ENCODE measurements at places on chromosomes 5 and 9. TPM values are rescaled to one million over a fixed set of nuclear protein-coding genes. Genes with fewer than 3 reads are reported as not detected.

- no peak for DNase-seq
Measured at GRCh38 chr5:111901296-111901695, 144.3 kb upstream of the NREP start.

DNA sequence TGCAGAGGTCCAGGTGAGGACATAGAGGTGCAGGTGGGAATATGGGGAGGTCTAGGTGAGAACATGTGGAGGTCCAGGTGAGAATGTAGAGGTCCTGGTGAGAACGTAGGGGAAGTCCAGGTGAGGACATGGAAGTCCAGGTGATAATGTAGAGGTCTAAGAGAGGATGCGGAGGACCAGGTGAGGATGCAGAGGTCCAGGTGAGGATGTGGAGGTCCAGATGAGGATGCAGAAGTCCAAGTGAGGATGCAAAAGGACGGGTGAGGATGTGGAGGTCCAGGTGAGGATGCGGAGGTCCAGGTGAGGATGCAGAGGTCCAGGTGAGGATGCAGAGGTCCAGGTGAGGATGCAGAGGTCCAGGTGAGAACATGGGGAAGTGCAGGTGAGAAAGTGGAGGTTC lies 133.8 kb downstream of the MRPL36 start:
- no peak for DNase-seq

DNA sequence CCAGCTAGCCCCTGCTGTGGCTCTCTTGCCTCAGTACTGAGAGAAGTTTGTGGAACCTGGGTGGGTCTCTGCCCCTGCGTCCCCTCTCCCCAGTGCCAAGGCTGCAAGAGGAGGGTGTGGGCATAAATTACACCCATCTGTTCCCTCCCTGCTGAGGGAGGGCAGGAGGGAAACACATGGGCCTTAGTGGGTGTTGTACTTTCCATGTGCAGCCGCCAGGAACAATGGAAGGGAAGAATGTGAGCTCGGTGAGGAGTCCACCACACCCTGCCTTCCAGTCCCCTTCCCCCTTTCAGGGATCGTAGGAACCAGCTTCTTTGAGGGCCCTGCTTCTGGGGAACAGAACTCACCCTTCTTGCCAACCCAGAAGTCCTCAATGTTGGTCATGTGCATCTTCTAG lies 138.2 kb upstream of the KLF4 start:
- no peak for DNase-seq

GRCh38 chr9:138103111-138103848 lies 225.7 kb downstream of the CACNA1B start:
- DNase-seq, result peak; percentile 8

DNA sequence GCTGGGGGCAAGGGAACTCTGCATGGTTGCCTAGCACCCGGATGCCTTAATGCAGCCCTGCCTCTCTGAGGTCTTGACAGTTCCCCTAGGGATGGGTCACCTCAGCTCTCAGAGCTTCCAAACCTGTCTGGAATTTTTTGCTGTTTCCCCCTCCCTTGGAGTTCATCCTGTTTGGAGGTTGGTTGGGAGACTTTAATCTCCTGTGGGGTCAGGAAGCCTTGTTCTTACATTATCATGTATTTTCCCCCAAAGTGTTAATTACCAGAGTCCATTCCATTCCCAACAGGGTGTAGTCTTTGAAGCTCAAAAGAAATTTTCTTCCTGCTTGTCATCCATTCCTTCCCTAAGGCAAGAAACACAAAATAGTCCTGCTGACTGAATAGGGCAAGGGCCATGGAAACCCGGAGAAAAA lies 150.3 kb upstream of the SPRY4 start:
- DNase-seq, result no peak

DNA sequence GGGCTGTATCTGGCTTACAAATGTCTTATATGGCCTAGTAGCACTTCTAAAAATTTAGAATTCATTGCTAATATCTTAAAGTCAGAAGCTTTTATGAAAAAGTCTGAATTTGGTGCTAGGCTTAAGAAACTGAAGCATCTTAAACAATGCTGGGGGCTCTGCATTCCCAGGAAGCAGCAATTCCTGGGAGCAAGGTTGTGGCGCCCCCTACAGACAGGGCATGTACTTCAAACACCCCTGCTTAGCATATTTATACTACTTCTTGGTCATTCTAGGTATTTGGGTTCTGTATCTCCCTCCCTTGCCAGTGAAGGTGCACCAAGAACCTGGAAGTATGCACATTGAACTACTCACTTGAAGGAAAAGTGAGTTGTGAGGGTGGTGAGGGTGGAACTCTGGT lies 64.6 kb upstream of the GRIA1 start:
- DNase-seq, result peak; percentile 27

DNA sequence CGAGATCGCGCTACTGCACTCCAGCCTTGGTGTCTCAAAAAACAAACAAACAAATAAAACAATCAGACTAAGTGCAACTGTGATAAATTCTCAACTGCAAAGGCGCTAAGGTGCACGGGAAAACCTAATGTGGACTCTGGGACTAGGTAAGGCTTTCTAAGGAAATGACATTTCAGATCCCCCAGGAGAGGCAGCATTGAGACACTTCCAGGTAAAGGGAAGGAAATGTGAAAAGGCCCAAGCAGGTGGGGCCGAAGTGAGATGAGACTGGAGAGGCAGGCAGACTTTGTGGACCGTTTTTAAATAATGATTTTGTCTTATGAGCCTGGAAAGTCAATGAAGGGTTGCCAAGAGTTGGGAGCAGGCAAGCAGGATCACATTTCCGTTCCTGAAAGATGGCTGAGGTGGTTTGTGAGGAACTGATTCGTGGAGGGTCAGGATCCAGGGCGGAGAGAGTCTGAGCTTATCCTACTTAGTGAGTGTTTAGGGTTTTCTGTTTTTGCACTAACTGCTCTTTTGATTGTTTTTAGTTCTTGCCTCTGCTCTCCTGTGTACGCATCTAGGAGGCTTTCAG lies 2.0 kb upstream of the APBA1 start:
- peak; percentile 14 for DNase-seq

The FBXW5 gene
- 749 TPM for total RNA-seq

The TEX10 gene
- 45.3 TPM for total RNA-seq

The GRAMD2B gene
- total RNA-seq, result 35.0 TPM
